Head of caudate nucleus (tissue), 42 donors: ENCODE measurements at places on chromosomes 7 and 10.

DNA sequence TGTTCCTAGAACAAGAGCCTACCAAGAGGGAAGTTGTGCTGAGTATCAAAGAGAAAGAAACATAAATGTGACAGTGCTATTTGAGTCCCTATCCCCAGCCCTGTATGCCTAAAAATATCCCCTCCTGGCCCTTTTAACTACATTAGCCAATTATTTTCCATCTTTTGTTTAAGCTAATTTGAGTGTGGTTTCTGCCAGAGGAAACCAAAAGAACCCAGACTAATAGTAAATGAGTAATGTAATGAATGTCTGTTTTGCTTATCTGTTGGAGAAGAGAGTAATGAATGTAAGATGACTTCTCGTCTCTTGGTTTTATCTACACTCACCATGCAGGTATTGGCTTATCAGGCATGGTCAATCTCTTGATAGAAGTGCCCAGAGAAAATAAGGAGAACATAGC is 134.4 kb upstream of the CDK1 start:
- DNase-seq, result no peak

DNA sequence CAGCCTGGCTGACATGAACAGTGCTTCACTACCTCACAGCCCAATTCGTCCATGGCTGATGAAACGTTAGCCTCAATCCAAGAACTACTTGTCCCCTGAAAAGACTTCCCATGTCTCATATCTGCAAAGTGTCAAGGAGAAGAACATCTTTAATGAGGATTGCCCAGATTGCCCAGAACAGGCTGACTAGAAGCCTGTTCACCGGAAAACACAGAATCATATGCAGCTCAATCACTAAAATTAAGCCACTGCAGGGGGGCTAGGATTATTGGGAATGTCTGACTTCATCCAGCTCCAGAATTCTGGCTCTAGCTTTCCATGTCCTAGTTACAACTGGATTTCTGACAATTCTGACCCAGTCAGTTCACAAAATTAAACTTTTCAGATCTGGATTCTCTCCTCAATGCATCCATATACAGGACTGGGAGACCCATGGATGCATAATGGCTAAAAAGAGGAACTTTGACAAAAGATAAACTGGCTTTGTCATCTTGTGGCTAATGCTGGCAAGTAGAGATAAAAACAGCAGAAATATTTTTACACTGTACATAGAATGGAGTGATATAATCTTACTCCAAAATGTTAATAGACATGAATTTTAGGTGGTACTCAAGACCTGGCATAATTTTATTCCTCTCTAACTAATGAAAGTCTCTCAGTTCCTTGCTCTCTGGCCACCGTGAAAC is 467.0 kb upstream of the POT1 start:
- DNase-seq, result no peak

DNA sequence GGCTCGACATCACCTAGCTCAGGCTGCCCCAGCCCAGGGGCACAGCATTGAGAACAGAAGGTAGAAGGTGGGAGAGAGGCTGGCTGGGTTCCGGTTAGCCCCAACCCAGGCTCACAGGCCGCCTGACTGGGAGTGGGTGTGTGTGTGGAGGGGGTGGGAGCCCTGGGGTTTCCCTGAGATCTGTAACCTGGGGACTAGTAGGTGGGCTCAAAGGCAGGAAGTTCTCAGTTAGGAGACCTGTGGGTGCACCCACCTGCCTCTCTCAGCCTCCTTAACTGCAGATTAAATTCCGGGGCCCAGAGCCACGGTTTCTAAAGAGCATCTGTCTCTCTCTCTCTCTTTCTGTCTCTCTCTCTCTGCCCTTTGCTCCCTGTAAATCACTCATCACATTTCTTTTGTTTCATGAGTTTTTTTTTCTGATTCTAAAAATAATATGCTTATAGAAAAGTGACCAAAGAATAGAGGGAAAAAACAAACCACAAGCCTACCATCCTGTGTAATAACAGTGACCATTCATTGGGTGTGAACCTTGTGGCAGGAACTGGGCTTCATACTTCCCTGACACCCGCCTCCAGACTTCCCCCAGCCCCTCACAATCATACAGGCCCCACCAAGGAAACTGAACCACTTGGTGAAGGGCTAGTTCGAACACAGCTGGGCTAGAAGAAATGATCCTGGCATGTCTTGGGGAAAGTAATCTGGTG is 83.4 kb upstream of the SMNDC1 start:
- DNase-seq, result no peak

GRCh38 chr7:74083928-74084721 is 521 bp downstream of the LIMK1 start:
- DNase-seq, result no peak

DNA sequence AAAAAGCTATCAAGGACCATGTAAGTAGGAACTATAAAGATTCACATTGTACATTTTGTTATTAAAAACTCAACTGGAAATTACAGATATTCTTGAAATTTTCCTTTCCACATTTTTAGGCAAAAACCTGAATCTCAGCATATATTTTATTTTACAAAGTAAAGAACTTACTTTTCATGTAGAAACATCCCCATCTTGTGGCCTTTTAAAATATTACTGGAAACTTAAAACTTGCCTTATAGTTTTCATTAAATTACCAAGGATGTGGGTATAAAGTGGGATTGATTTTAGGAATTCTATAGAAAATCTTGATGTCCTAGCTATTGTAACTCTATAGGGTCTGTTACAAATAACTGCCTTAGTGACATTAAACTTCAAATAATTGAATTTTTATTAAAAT is 10.6 kb downstream of the DBF4 start:
- no peak for DNase-seq

- no peak for DNase-seq
Observed at GRCh38 chr10:48659790-48660189, 24.9 kb upstream of the WDFY4 start.

DNA sequence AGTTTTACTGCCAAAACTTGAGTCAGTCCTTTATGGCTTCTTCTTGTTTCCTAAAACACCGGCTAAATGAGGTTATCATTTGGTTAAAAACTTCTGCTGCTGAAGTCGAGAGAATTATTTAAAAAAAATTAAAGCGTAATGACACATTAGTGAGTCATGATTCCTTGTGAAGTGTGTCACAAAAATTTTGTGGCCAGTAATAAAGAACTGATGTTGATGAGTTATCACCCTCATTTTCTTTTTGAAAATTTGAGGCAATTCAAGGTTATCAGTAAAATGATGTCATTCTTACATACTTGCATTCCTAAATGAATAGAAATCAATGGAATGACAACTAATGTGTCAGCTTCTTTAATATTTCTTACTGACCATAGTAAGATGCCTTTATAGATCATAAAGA is 427.4 kb downstream of the SORCS3 start:
- no peak for DNase-seq
